ENCODE measurements at places on chromosomes 6 and 20.

DNA sequence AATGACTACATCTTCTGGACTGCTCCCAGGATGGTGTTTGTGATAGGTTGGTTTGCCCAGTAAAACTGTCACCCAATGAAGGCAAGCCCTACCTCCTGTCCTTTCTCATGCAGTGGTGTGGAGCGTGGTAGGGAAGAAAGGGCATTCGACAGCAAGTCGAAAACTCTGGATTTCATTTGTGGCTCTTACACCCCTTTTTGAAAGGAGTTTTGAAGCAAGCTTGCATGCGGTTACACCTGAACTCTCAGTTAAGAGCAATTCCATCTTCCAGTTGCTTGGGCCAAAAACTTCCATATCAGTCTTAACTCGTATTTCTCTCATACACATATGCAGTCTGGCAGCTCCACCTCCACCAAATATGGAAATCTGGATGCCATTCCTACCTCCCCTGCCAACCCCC lies 19.7 kb upstream of the SLC22A2 start:
- DNase-seq: no peak

DNA sequence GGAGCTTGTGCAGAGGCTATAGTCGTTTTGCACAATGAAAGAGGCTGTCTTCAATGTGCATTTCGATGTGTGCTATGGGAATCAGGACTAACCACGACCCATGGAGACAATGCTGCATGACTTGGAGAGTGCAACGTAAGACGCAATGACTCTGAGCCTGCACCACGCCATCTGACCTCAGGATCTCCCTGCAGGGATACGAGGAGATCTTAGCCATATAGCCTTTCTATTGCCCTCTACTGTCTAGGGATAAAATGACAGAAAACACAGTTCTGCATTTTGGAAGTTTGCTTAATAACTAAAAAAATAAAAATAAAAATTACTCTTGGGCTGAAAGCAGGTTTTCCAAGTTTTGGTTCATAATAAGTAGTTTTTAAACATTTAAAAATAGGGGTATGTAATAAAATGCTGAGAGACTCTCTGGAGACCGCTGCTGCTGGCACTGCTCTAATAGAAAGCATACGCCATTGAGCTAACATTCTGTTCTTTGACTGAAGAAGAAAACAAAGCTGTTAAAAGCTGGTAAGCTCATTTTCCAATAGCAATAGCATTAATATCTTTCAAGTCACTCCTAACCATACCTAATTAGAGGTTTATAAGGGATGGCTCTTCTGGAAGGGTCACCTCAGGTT lies 87.2 kb downstream of the PDE7B start:
- DNase-seq: no peak

DNA sequence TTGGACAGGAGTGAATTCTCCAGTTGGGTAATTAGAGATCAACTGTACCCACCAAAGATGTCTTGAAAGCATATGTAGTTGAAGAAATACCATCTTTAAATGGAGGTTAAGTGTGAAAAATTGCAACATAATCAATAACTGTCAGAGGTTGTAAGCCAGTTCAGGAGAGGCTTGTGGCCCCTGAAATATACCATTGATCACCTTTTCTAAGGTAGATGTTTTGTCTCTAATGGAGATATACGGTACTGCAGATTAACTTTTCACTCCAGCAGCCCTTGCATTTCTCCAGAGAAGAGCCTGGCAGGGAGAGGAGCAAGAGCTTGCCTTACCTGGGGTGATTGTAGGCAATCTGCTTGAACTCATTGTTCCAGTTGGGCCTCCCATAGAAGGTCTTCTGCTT lies 48.8 kb downstream of the NOX3 start:
- DNase-seq: no peak

- no peak for DNase-seq
Measured at GRCh38 chr6:14758421-14759081, 487.3 kb upstream of the JARID2 start.

DNA sequence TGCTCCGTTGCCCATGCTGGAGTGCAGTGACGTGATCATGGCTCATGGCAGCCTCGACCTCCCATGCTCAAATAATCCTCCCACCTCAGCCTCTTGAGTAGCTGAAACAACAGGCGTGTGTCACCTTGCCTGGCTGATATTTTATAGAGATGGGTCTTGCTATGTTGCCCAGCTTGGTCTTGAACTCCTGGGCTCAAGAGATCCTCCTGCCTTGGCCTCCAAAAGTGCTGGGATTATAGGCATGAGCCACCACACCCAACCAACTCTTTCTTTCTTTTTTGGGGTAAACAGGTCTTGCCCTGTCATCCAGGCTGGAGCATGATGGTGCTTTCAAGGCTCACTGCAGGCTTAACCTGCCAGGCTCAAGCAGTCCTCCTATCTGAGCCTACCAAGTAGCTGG lies 266.4 kb downstream of the CDKAL1 start:
- DNase-seq: no peak

- DNase-seq: no peak
Measured at GRCh38 chr20:16095226-16095625, 478.0 kb downstream of the KIF16B start.

DNA sequence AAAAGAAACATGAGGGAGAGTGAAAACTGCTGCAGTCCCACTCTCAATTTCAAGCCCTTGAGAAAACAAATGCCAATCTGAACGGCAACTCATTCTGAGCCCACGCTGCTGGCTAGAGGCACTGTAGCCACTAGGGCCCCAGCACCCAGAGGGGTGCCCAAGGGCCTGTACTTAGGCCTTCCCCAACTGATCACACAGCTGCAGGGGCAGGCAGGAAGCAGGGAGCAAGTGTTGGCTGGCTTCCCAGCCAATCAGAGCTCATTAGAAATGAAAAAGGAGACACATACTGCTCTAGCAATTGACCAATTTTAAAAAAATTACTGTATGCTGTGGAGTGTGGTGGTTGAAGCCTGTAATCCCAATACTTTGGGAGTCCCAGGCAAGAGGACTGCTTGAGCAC lies 3.7 kb upstream of the BEND3 start:
- no peak for DNase-seq

DNA sequence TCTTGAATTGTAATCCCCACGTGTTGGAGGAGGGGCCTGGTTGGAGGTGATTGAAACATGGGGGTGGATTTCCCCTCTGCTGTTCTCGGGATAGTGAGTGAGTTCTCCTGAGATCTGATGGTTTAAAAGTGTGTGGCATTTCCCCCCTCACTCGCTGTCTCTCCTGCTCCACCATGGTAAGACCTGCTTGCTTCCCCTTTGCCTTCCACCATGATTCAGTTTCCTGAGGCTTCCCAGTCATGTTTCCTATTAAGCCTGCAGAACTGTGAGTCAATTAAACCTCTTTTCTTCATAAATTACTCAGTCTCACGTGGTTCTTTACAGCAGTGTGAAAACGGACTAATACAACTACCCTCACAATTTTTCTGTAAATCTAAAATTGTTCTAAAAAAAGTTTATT lies 26.8 kb upstream of the FAM184A start:
- DNase-seq: no peak

- no peak for DNase-seq
Measured at GRCh38 chr20:11698124-11698523, 219.6 kb upstream of the BTBD3 start.

DNA sequence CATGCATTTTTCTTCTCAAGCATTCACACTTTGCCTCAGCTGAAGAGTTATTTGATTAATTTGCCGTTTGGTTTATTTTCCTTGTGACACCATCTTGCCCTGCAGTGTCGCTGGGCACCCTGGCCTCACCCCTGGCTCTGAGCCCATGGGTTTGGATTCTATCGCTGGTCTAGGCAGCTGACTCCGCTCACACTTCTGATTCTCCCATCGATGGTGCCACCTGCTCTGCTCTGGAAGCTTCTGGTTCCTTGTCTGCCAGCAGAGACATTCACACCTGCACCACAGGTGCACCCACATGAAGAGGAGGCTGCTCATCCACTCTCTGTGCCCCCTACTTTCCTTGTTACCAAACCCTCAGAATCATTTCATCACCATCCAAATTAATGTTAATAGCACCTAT lies 291.6 kb upstream of the CDH4 start:
- DNase-seq: no peak

DNA sequence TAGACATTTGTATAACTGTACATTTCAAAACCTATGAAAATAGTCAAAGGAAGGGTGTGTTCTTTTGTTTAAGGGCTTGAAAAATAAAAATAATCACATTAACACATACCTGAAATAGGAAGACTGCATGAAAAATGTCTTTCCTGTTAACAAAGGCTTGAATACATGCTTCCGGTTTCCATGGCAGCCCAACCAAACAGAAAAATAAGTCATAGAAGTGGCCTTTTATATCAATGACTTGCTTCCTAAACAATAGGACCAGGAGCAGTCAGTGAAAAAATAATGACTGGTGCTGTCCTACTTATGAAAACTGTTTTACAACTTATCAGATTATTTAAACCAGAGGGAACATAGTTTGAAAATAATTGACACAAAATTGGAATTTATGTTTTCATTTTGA lies 412.6 kb upstream of the PLCB4 start:
- DNase-seq: no peak

GRCh38 chr6:170420791-170421776 lies 114.5 kb downstream of the FAM120B start:
- no peak for DNase-seq

DNA sequence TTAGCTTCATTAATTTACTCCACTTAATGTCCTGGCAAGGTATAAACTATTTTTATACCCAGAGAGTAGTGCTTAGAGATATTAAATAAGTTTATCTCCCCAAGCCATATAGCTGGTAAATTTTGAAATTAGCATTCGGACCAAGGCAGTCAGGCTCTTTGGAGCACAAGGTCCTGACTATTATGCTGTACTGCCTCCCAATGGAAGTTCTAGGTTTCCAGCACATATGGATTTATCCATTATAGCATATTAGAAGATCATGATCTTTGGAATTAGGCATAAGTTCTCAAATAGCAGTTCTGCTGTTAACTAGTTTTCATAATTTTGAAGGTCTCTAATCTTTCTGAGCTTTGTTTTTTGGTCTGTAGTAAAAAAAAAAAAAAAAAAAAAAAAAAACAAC lies 835.3 kb upstream of the EPHA7 start:
- no peak for DNase-seq

DNA sequence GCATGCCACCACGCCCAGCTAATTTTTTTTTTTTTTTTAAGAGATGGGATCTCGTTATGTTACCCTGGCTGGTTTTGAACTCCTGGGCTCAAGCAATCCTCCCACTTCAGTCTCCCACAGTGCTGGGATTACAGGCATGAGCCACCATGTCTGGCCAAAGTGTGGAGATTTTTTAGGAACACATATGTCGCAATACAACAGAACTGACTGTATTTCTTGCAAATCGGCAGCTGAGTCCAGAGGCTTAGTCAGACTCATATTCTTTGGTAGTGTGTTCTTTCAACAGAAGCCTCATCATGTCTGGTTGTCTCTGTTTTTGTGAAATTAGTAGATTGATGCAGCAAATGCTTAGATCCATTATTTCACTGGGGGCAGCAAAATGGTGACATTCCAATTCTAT lies 23.9 kb upstream of the CD164 start:
- no peak for DNase-seq

- no peak for DNase-seq
Measured at GRCh38 chr6:93985953-93986352, 566.6 kb upstream of the EPHA7 start.

GRCh38 chr6:166782520-166782919 lies 155.5 kb upstream of the RPS6KA2 start:
- DNase-seq: no peak

DNA sequence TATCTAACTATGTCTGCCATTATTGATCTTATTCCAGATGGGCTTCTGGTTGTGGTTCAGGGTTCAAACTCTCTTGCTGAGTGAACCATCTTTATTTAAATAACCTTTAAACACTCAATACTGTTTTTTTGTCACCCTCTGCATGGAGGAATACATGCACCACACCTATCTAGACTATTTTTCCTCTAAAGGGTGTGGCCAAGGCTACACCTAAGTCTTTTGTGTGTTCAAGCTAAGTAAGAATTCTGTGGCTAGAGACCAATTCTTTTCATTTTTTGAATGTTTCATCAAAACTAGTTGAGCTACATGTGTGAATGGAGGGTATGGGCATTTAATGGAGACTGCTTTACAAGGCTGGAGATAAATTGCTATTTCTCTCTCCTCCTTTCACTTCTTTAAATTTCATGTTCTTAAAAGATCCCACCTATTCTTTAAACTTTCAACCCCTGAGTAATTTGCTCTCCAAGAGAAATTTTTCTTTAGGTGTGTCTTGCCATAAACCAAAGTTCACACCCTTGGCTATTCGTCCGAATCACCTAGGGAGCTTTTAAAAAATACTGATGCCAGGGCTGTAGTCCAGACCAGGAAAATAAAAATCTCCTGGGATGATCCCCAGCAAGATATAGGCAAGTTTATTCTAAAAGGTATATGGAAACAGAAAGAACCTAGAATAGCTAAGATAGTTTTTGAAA lies 24.8 kb upstream of the MBOAT1 start:
- no peak for DNase-seq

Measured in activated CD4-positive, alpha-beta T cell treated with anti-CD3 and anti-CD28 coated beads, Interleukin-2, amount 50 U/mL, for 1 hour (primary cell).